ENCODE measurements at places on chromosomes 6 and 20. TPM values are rescaled to one million over a fixed set of nuclear protein-coding genes. Genes with fewer than 3 reads are reported as not detected.
A peak's percentile ranks its signal among the peaks of the same experiment; 100 is the strongest.

GRCh38 chr6:39816747-39817146 lies 24.6 kb downstream of the DAAM2 start:
- no peak for DNase-seq

DNA sequence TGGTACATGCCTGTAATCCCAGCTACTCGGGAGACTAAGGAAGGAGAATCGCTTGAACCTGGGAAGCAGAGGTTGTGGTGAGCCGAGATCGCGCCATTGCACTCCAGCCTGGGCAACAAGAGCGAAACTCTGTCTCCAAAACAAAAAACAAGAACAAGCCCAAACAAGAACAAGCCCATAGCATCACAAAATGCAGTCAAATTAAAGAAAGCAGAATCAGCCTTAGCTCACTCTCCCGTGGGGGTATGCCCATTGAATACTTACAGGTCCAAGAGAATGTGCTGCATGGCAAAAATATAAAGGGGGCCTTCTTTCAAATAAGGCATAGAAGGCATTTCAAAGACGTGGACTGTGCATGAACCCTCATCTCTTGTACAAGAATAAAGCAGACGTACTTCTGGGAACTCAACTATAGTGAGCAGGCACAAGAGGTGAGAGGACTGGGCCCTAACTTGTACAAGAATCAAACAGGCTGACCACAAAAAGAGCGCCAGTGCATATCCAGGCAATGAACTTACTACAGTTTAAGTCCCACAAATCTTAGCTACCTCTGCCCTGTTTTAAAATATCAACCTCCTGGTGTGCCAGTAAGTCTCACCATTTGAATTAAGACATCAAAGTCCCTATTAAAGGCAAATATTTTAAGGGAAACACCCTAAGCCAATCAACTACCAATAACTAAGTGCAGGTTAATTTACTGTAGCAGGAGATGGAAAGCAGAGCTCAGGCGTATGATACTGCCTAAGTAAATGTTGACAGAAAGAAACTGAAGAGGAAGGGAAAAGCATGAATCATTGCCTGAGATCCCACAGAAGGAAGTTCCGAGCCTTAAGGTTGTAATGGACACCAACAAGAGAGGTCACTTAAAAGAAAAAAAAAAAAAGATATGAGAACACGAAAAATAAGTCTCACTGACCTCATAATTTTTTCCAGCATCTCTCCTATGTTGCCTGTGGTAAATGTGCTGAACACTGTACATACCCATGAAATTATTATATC lies 37.4 kb downstream of the TOMM6 start:
- peak; percentile 88 for DNase-seq

DNA sequence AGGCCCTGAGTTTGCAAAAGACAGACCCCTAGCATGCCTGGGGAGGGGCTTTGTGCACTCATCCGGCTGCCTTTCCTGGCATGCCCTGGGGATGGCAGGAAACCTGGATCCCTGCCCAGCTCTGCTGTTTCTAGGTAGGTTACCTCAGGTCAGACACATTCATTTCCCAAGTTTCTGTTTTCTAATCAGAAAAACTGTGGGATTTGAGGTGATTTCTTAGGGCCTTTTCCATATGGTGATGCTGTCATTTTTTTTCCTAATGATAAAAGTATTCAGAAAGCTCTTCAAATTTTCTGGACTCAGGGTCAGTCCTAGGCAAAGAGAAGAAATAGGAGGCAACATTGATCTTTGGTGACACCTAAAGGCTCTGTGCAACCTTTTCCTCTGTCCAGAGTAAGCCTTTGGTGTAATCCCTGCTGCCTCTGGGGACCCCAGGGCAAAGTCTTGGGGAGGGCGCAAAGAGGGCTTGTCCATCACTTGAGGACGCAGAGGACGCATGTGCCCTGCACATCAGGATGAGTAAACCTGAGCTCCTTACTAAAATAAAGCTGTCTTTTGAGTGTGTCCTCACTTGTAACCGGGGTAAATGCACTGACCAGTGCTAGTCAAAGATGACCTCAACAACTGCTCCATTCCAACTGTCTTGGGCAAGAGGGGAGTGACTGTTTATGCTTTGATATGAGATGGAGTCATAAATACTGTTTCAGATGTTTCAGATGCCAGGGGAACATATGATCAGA lies 13.5 kb upstream of the TRAM2 start:
- peak; percentile 40 for DNase-seq

- no peak for DNase-seq
Observed at GRCh38 chr6:118758946-118759345, 107.6 kb upstream of the CEP85L start.

GRCh38 chr20:63498960-63499337 lies at the start of gene EEF1A2:
EEF1A2 (minus strand) TSS chr20:63499083; CDS start chr20:63497763, 1,320 bp downstream.
- DNase-seq = peak; percentile 32

DNA sequence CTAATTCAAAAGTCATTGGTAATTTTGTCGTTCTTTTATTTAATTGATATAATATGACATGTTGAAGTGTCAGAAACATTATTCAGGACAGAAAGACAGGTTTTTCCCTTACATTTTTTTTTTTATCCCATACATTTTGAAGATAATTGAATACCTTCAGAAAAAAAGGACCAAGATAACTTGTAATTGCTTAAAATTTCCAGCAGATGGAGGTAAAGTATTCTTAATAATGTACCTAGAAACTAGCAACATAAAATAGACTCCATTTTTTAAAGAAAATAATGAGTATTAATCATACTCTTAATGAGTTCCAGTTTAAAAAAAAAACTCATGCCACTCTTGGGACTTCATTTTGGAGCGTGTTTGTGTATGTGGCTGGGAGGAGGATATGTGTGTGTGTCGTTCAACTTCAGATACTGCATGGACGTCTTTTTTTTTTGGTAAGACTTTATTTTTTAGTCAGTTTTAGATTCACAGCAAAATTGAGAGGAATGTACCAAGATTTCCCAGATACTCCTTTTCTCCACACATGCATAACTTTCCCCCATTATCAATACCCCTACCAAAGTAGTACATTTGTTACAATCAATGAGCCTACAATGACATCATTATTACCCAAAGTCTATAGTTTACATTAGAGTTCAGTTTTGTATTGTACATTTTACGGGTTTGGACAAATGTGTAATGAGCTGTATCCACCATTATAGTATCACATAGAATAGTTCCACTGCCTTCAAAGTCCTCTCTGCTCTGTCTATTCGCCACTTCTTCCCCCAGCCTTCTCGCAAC lies 79.4 kb downstream of the ROS1 start:
- peak; percentile 44 for DNase-seq

DNA sequence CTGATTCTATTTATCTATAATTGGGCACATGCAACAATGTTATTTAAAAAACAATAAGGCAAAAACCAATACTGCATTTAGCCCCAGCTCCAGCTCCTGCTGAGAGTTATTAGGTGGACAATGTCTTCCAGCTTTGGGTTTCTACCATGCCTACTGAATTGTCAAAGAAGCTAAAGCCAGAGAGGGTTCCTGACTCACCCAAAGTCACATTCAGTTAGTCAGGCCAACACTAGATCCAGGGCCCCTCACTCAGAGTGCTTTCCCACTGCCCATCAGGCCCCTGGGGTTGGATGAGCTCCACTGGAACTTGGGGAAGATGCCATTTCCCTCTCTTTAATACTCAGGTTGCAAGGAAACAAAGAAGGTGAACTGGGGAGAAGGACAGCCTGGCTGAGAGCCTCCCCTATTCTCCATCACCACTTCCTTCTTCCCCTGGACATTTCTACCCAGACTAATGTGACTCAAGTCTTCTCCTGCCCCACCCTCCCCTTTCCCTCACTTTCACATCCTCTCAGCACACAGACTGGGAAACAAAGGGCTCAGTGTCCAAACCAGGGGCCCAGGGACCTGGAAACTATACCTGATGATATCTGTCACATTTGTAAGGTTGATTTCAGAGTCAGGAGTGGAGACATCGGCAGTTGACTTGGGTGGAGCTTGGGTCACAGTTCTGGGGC lies 6.0 kb downstream of the TREM1 start:
- DNase-seq = no peak

GRCh38 chr6:1679688-1680068 lies 70.0 kb downstream of the FOXC1 start:
- DNase-seq = no peak

- no peak for DNase-seq
Observed at GRCh38 chr20:59221707-59222252, 58.2 kb downstream of the ZNF831 start.

- DNase-seq = no peak
Observed at GRCh38 chr6:75694406-75694805, 54.6 kb upstream of the MYO6 start.

- DNase-seq = no peak
Observed at GRCh38 chr6:23790756-23791155, 335.3 kb upstream of the NRSN1 start.

DNA sequence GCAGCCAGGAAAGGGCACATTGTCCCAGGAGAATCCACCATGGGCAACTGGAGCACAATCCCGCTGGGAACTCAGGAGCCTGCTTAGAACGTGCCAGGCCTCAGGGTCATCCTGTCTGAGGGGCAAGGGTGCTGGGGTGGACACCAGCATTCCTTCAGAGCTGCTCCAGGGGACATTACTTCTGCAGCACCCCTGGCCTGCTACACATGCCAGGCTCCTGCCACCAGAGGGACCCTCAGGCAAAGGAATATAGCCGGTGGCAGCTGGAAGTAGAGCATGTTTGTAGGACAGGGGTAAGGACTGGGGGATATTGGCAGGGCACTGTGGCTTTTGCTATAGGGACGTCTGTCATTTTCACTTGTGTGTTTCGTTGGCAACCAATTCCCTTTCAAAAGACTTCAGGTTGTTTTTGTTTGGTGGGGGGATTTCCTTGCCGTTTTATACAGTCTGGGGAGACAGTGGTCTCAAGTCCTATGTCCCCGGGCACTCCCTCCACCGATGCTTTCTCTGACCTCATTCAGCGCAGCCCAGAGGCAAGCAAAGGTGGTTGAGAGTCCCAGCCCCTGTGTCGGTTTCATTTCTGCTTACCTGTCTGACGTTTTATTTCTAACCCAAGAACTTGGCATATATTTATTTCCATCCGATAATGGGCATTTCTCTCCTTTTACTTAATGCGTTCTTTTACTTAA lies 130.8 kb downstream of the JPH2 start:
- peak; percentile 52 for DNase-seq

DNA sequence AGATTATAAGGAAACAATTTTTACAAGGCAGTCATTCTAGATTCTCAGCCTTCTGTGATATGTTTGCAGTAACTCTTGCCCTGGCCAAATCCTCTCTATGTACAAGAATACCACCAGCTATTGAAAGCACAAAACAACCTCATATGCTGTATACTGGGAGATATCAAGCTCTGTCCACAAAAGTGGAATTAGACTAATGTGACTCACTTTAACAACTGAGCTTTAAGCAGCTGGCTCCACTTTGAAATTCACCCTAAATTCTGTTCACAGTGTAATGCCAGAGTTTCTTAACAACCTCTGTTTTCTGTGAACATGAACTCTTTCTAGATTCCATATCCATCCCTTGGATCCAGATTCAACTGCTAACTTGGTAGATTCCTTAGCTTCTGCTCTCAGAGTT lies 47.6 kb downstream of the CHD6 start:
- no peak for DNase-seq

- DNase-seq = no peak
Observed at GRCh38 chr6:84220809-84221409, 6.5 kb downstream of the CEP162 start.

- DNase-seq = no peak
Observed at GRCh38 chr6:33610779-33611732, 10.1 kb upstream of the ITPR3 start.

DNA sequence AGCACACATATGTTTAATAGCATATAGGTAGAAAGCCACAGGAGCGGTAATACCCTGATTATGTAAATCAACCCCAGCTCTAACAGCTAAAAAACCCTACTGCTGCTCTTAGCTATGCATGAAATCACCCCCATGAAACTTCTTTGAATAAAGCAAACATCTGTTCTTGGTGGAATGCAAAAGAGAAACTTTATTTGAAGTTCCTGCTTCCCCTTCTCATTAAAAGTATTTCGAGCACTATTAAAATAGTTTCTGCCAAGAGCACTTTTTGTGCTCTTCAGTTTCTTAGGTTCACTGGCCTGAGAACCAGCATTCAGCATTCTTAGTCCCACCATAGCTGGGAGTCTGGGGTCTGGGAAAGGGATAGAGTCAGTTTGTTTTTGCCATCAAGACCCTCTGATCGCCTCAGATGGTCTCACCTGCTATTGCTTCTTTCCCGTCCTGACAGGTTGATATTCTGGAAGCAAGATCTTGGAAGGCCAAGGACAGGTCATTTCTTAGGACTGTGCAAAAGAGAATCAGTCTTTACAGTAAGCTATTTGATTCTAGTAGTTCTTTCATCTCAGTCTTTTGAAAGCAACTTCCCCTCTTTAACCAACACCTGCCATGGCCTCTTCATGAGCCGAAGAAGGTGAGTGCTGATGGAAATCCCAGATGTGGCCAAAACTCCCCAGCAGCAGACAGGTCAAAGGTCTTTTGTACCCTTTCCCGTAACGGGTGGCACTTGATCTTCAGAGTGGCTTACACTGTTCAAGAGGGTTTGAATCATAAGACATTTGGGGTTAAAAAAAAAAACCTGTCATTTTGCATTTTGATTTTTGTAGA lies 76.5 kb upstream of the TMEM170B start:
- no peak for DNase-seq

DNA sequence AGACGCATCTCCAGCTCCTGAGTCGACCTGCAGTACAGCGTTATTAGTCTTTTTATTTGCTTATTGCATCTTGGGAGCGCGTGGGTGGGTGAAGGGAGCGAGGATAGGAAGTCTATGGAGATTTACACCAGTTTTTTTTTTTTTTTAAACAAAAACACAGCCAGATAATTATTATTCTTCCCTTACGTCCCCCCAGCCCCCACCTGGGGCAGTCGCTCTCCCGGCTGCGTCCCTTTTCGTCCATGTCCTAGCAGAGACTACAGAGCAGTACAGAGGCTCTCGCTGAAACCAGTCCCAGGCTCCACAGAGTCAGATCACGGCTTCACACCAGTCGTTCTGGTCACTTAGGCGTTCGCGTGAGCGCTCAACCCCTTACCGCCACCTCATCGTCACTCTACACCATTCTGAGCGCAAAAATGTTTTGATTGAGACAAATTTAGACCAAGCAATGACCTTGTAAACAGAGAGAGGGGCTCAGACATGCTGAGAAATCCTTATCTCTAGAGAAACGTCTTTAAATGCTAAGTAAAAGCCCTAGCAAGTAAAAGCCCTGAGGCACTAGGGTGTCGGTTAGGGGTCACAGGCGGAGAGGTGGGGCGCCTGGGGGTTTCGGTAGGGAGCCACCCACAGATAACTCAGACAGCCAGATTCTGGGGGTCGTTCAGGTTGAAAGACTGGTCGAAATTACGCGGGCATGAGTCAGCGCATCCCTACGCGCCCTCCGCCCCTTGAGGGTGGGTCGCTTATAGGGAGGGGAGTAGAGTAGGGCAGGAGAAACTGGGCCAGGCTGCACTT lies 975 bp upstream of the PPT2 start:
- peak; percentile 60 for DNase-seq

- DNase-seq = no peak
Observed at GRCh38 chr20:2867081-2867864, 6.0 kb upstream of the PTPRA start.

CASS4 gene
- total RNA-seq = 0.15 TPM

IMPG1 gene
- total RNA-seq = not detected

GRM1 gene
- total RNA-seq = not detected

SGK1 gene
- 13.5 TPM for total RNA-seq

SLC17A9 gene
- 0.22 TPM for total RNA-seq

PAK5 gene
- total RNA-seq = not detected

GHRH gene
- not detected for total RNA-seq

SLC25A27 gene
- total RNA-seq = 25.0 TPM

Data from PC-9 (cell line).